ENCODE measurements at places on chromosomes 3 and 15.

- DNase-seq: no peak
These were observed 100.6 kb upstream of the SMAD3 start for GRCh38 chr15:66964791-66965190.

GRCh38 chr3:133987136-133987535 lies 42.6 kb downstream of the SLCO2A1 start:
- DNase-seq: no peak

DNA sequence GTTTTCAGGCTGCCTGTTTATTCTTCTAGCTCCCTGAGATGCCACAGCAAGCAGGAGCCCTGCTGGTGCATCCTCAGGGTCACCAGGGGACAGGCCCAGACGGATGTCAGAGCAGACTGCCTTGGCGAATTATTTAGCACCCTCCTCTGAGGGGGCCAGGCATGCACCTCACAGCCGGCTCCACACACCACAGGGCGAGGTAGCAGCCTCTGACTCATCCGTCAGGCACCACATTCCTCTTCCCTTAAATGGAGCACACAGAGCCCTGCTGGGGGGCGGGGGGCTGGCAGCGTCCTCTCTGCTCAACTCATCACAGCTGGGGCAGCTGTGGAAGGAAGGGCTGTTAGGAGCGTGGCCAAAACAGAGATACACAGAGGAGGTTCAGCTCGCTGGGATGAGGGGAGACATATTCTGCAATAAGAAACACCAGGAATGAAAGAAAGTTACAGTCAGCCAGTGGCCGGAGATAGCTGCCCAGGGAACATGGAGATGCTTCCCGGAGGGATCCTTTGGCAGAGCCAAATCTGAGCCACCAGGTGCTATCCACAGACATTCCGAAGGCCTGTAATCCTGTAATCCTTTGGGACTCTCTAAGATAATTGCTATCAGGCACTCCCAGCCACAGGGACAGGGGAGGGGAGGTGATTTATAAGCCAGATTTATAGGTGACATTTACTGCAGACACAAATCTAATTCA lies 13.9 kb upstream of the PRICKLE2 start:
- DNase-seq: no peak

GRCh38 chr15:68450192-68450591 lies 18.2 kb upstream of the ITGA11 start:
- DNase-seq: no peak

DNA sequence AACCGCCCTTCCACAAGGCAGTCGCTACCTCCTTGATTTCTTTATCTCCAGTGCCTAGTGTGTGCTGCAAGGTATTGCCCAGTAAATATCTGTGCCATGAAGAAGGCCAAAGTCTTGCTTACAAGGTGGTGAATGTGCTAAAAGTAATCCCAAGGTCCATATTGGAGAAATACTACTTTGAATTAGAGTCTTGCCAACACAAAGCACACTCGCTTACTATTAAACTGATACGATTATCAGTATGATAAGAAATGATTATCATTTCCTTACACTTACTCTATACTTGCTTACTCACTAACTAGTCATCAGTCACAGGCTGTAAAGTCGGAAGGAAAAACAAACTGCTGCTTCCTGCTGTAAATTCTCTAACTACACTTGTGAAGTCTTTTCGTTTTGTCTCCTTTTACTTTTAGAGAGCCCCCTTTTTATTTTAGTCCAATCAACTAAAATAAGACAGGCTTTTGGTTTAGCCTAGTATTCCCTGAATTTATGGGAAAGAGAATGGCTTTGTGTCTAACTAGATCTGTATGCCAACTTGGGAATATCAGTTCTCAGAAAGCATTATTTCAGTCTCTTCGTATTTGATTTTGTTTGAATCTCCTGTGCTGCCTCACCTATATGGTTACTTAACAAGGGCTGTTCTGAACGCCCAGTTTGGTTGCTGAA lies 107.1 kb upstream of the TSC22D2 start:
- DNase-seq: no peak

DNA sequence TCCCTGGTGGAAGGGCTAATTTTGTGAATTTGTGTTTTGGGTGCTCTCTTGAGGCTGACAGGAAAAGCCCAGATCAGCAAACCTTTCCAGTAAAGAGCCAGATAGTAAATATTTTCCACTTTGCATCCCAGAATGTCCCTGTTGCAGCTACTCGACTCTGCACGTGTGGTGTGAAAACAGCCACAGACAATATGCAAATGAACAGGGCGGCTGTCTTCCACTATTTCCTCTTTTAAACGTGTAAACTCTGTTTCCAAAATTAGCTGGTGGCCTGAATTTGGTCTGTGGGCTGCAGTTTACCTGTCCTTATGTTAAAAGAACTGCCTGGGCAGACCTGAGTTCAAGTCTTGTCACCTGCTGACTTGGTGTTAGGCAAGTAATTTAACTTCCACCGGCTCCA lies 202.7 kb downstream of the EDEM1 start:
- DNase-seq: no peak

- no peak for DNase-seq
These were observed 22.2 kb upstream of the TRIM42 start for GRCh38 chr3:140655678-140656077.

DNA sequence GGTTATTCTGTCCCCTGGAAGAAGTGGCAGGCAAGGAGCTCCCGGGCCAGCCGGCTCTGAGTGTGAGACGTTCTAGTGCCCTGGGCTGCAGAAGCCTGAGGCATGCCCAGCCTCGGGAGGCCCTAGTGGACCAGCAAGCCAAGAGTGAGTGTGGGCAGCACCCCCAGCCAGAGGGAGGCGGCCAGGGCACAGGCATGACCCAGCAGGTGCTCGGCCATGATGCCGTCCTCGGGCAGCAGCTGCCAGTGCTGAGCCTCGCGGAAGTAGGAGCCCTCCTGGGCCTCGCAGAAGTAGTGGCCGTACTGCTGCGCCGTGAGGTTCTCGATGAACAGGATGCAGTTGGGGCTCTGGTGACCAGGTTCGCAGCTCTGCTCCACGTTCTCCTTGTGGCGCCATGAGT lies 23.3 kb downstream of the SEMA7A start:
- DNase-seq: no peak
